Stimulated activated CD8-positive, alpha-beta memory T cell treated with anti-CD3 and anti-CD28 coated beads, Interleukin-4, amount 100 ng/mL, for 48 hours (primary cell): ENCODE measurements at places on chromosomes 5 and 9.

GRCh38 chr9:116504893-116505480, 182.1 kb upstream of the TRIM32 start:
- DNase-seq = no peak

- no peak for DNase-seq
Measured at GRCh38 chr9:137511758-137512463, 38.3 kb downstream of the PNPLA7 start.

DNA sequence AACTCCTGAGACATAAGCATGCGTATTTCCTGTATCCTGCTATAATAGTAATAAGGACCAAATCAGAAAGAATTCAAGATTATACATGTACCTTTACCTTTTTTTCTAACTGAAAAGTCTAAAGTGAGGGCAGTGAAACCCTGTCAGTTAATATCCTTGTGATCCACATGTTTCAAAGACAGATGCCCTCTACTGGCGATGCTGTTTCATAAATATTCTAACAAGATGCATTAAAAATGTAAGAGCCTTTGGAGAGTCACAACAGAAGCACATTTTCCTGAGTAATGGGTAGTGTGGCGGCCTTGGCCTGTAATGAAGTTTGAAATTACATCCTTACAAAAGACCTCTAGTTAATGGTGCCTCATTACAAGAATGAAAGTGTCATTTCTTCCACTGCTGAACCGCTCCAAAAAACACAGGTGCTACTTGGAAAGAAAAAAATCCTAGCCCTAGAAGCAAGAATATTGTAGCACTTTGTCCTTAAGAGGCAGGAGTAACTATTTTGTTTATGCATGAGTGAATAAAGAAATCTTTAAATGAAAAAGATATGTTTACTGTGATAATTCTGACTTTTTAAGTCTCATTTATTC, 232.6 kb downstream of the EPB41L4A start:
- no peak for DNase-seq

- DNase-seq = no peak
Measured at GRCh38 chr9:4417578-4418325, 72.5 kb upstream of the SLC1A1 start.

GRCh38 chr5:11898-12297, 80.1 kb upstream of the PLEKHG4B start:
- no peak for DNase-seq

- no peak for DNase-seq
Measured at GRCh38 chr5:131786036-131786435, 10.8 kb downstream of the FNIP1 start.

GRCh38 chr5:138538943-138539627, 4.0 kb downstream of the ETF1 start:
- DNase-seq = no peak

DNA sequence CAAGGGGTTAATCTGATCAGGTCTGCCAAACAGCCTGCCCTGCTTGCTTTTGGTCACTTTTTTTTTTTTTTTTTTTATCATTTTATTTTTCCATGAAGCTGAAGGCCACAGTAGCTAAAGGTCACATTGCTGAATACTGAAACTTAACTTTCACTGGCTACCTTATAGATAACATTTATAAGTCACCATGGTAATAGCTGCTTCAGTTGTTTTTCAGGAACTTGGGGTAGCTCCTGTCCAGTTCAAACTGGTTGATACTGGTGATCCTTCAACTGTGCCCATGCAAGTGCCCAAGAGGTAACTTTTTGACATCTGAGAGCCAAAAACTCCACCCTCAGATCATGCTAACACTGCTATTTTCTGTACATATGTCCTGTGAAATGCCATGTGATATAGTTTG, 68.3 kb upstream of the RGS7BP start:
- DNase-seq = no peak

GRCh38 chr9:124020520-124021384, 9.2 kb downstream of the LHX2 start:
- no peak for DNase-seq

DNA sequence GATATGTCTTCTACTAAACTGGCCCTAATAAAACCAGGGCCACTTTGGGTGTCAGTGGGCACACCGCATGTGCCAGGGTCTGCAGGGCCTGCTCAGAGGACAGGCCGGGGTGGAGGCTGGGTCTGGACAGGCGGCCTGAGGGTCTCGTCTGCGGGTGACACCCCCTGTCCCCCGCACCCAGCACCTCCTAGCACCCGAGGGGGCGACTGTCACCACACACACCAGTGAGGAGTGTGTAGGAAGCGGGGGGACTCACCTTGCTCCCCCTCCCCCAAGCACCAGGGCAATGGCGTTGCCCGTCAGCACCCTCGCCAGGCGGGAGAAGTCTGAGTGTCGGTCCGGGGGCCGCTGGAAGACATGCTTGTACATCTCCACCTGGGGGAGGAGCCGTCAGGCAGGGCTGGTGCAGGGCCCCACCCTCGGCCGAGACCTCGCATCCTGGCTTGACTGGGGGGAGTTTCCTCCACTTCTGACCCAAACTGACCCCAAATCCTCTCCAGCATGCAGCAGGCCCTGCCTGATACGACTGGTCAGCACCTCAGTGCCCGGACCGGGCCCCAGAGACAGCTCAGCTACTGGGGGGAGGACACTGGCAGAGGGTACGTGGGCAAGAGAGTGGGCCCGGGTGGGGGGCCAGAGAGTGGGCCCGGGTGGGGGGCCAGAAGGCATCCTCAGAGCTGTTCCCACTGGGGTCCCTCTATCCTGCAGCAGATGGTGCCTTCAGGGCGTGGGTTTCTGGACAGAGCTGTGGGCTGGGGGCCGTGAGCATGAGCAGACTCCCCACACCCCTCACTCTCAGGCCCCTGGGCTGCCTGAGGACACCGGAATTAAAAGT, 18.9 kb upstream of the NSMF start:
- DNase-seq = no peak
